ENCODE measurements at places on chromosomes 7 and 10.

DNA sequence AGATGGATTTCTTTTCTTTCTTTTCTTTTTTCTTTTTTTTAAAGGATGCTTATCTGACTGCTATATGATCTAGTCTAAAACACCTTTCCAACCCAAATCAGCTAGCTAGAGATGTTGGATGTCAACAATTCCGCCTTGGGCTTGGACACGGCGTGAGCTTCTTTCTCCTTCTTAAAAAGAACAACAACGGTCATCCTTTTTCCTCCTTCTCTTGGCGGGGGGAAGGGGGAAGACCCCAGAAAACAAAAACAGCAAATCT is 1.0 kb downstream of the BEND7 start:
- H3K4me3 ChIP-seq = peak overlapping the region; percentile 12
- H3K36me3 ChIP-seq = no peaks in the 10 kb centered on the region
- H3K27ac ChIP-seq = no peak overlapping the region
- DNase-seq = no peak
- H3K4me1 ChIP-seq = peaks cover 3% of the 10 kb centered on the region

DNA sequence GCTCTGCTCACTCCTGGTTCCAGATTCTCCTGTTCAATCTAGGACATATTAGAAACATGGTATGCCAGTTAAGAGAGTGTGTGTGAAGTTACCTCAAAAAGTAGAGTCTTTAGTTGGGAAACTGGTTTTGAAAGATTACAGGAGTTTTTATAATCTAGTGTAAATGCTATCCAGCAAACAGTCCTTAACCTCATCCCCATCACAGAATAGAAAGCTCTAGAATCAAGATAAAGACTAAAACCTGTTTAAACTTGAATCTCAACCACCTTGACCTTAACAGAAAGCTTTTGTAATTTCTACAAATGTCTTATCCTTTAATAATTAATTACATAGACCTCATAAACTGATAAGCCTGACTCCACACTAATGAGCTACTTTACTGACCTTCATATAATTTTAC is 1288.7 kb upstream of the SORCS1 start:
- H3K4me3 ChIP-seq = no peak overlapping the region
- H3K27ac ChIP-seq = no peak overlapping the region
- no peaks in the 10 kb centered on the region for H3K27me3 ChIP-seq
- H3K36me3 ChIP-seq = no peaks in the 10 kb centered on the region
- DNase-seq = no peak
- H3K4me1 ChIP-seq = no peaks in the 10 kb centered on the region

DNA sequence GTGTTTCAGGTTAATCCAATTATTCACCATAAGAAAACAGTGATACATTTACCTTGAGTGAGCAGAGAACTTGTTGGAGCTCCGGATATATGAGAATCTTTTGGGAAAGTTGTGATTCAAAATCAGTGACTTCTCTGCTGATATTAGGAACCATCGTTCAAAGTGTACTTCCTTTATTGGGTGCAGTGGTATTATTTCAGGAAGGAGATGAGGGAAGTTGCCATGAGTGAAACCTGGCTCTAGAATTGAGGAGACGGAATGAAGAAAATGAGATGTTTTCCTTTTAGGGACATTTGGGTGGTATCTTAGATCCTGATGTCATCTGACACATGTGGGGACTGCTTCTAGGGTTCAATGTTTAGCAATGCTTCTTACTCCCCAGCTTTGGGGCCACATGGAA is 343.9 kb downstream of the ABCA13 start:
- H3K27me3 ChIP-seq = no peaks in the 10 kb centered on the region
- H3K4me1 ChIP-seq = no peaks in the 10 kb centered on the region
- H3K36me3 ChIP-seq = no peaks in the 10 kb centered on the region

DNA sequence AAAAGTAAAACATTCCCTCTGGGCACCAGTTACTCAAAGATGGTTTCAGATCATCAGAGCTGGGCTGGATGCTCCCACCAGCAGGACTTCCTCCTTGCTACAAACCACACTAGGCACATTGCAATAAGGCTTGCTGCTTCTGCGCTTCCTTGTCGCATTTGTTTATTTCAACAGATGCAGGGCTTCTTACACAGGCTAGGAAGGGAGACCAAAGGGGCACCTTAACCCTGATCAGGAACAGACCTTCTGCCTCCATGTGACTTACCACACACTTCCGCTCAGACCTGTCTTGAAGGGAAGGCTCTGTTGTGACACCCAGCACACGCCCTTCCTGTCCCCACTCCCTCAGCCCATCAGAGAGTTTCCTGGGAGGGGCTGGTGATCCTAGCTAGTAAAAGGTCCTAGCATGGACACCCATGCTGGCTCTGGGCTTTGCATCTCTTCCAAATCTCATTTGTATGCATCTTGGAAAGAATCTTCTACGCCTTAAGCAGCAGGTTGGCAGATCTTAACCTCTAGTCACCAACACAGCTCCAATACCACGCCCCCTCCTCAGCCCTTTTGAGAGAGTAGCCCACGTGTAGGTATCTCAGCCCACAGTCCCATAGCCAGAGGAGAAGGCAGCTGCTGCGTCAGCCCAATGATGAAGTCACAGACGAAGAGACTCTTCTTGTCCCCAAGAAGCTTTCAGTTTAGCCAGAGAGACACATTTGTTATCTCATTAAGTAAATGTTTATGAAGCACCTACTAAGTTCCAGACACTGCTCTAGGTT is 47.1 kb upstream of the SVIL start:
- DNase-seq = peak; percentile 55
- H3K27ac ChIP-seq = peak overlapping the region; percentile 89
- peaks cover 39% of the 10 kb centered on the region for H3K36me3 ChIP-seq

GRCh38 chr7:138396251-138397070 is 63.6 kb upstream of the TRIM24 start:
- H3K4me1 ChIP-seq = no peaks in the 10 kb centered on the region
- peaks cover 7% of the 10 kb centered on the region for H3K27me3 ChIP-seq
- no peaks in the 10 kb centered on the region for H3K36me3 ChIP-seq
- no peak overlapping the region for H3K27ac ChIP-seq
- no peak overlapping the region for H3K4me3 ChIP-seq

DNA sequence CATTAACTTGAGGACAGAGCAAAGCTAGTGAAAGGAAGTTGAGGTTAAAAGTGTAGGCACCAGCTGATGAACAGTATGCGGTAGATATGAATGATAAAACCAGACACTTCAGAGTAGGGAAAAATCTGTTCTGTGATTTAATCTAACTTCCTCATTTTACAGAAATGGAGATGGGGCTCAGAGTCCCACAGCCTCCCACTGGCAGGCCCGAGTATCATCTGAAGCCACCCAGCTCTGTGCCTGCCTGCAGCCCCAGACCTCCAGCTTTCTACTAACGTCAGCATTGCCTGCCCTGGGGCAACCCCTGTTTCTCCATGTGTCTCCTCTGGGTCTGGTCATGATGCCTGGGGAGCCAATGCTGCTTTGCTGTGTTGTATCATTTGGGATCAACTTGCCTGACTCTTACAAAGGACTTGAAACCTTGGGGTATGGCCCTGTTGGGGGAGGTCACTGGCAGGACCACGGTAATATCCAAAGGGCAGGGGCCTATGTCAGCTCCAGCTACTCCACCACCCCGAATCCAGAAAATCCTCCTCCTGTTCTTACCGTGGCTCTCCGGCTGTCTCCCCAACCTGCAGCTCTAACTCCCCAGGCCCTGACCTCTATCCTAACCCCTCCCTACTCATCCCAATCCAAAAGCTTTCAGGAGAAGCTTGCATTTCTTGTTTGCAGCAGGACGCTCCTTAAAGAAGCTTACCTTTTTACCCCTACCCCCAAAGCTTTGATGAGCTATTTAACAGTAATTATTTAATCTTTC is 56.2 kb upstream of the NPY start:
- peaks cover 17% of the 10 kb centered on the region for H3K4me1 ChIP-seq
- H3K4me3 ChIP-seq = no peak overlapping the region
- no peak overlapping the region for H3K27ac ChIP-seq
- peaks cover 29% of the 10 kb centered on the region for H3K27me3 ChIP-seq
- peaks cover 1% of the 10 kb centered on the region for H3K36me3 ChIP-seq
- DNase-seq = no peak

- H3K27me3 ChIP-seq = no peaks in the 10 kb centered on the region
- H3K4me3 ChIP-seq = no peak overlapping the region
- peaks cover 25% of the 10 kb centered on the region for H3K36me3 ChIP-seq
- no peak overlapping the region for H3K27ac ChIP-seq
- DNase-seq = no peak
- peaks cover 23% of the 10 kb centered on the region for H3K4me1 ChIP-seq
Measured at GRCh38 chr10:15843695-15844094, 16.6 kb downstream of the MINDY3 start.

DNA sequence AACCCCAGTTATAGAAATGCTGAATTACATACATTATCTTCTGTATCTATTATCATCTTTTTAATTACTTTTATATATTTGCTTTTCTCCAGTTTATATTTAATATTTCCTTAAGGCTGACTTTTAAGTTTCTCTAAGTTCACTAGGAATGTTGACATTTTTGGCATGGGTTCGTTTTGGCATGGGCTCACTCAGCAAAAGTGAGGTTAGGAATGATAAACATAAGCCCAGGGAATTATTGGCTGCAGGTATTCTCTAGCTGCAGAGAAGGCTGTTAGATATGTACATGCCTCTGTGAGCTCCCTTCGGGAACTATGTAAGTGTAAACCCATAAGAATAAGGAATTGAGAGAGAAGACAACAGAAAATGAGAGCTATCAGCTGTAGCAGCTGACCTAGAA is 63.6 kb upstream of the RAB18 start:
- peaks cover 8% of the 10 kb centered on the region for H3K27me3 ChIP-seq
- no peak for DNase-seq
- no peak overlapping the region for H3K27ac ChIP-seq
- no peaks in the 10 kb centered on the region for H3K36me3 ChIP-seq
- H3K4me1 ChIP-seq = no peaks in the 10 kb centered on the region

DNA sequence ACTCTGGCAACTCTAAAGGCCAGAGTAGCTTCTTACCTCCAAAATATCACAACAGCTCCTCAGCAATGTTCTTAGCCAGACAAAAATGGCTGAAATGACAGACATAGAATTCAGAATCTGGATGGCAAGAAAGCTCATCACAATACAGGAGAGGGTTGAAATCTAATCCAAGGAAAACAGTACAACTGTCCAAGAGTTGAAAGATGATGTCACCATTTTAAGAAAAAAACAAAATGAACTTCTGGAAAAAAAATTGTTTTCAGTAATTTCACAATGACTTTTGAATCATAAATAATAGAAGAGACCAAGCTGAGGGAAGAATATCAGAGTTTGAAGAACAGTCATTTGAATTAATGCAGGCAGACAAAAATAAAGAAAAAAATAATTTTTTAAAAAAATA is 479.5 kb downstream of the ZWINT start:
- no peak overlapping the region for H3K4me3 ChIP-seq
- H3K36me3 ChIP-seq = no peaks in the 10 kb centered on the region
- no peaks in the 10 kb centered on the region for H3K4me1 ChIP-seq
- DNase-seq = no peak
- H3K27me3 ChIP-seq = no peaks in the 10 kb centered on the region
- no peak overlapping the region for H3K27ac ChIP-seq

DNA sequence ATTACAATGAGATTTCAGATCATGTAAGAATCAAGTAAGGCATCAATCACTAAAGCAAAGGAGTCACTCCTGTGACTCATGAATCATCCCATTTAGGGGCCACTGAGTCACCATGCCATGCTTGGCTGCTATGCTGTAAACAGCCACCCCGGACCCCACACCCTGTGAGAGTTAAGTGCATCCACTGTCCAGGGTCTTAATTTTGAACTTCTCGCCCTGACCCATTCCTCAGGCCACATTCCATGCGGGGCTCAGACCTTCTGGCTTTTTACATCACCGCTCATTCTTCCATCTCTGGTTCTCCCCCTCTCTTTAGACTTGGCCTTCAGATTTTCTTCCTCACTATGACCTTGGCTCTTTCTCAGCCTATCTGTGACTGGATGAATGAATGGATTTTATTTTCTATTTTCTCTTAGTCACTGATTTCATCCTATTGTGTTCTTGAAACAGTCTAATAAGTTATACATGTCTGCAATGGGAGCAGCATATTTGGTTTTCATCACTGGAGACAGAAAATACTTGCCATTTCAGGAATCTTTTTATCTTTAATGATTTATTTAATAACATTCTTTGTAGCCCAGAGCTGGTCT is 239.6 kb downstream of the SKIDA1 start:
- no peaks in the 10 kb centered on the region for H3K4me1 ChIP-seq
- H3K4me3 ChIP-seq = no peak overlapping the region
- H3K27ac ChIP-seq = no peak overlapping the region
- H3K27me3 ChIP-seq = peaks cover 3% of the 10 kb centered on the region
- no peaks in the 10 kb centered on the region for H3K36me3 ChIP-seq
- DNase-seq = no peak

DNA sequence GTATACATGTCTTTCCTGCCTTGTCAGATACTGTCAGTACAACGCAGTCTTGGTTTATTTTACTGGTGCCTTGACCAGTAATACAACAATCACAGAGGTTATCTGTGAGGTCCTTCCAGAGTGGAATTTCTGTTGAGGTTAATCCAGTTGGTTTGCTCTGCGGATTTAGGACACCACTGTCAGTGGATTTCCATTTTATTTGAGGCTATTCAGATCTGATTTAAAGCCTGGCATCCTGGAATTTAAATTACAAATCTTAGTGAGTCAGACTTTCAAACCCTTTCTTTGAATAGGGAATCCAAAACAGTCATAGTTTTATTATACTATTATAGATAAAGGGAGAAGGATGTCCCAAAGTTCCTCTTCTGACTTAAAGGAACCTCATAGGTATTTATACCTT is 40.5 kb downstream of the ANLN start:
- H3K27me3 ChIP-seq = no peaks in the 10 kb centered on the region
- no peak for DNase-seq
- no peak overlapping the region for H3K27ac ChIP-seq

DNA sequence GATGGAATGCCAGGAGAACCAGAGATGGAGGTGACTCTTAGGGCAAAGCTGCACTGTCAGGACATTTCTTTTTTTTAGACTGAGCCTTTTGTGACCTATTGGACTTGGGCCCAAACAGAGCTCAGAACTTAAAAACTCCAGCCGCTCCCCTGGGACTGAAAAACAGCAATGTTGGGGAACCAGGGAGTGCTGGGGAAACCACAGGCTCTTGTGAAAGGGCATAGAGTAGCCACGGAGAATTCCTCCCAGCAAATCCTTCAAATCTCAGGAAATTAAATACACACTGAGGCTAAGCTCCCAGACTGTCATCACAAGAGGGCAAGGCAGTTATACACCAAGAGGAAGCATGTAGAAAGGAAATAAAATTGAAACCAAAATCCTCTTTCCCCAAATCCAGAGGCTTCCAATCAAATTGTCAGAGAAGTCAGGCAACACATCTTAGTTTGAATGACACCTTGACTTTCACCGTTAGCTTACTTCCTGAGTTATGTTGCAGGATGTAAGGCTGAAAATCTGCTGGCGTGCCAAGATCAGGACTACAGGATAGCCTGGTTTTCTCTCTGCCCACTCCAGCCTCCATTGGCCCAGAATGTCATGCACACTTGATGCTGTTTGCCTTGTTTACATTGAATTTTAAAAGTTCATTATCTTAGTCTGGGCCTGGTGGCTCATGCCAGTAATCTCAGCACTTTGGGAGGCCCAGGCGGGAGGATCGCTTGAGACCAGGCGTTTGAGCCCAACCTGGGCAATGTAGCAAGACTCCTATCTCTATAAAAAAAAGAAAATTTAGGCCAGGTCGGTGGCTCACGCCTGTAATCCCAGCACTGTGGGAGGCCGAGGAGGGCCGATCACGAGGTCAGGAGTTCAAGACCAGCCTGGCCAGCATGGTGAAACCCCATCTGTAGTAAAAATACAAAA is 2.6 kb upstream of the RFC2 start:
- no peaks in the 10 kb centered on the region for H3K27me3 ChIP-seq
- peaks cover 8% of the 10 kb centered on the region for H3K36me3 ChIP-seq
- peaks cover 19% of the 10 kb centered on the region for H3K4me1 ChIP-seq
- H3K4me3 ChIP-seq = peak overlapping the region; percentile 17
- H3K27ac ChIP-seq = peak overlapping the region; percentile 9

- H3K27me3 ChIP-seq = peaks cover 2% of the 10 kb centered on the region
- no peak overlapping the region for H3K4me3 ChIP-seq
Measured at GRCh38 chr10:75788394-75789205, 357.2 kb downstream of the LRMDA start.

Data from activated naive CD8-positive, alpha-beta T cell treated with anti-CD3 and anti-CD28 coated beads, Interleukin-2, amount 10 ng/mL, durations not matched to agents 7 days and 5 days (primary cell).